Thoracic aorta endothelial cell (primary cell): ENCODE measurements at places on chromosomes 12 and 14. TPM values are rescaled to one million over a fixed set of nuclear protein-coding genes. Genes with fewer than 3 reads are reported as not detected.

Gene SRSF9
- 179 and 196 TPM in 2 replicates for total RNA-seq

Gene FSCB
- total RNA-seq, result not detected in 2 replicates

Gene CLEC4D
- total RNA-seq, result not detected in 2 replicates

Gene DLK1
- not detected in 2 replicates for total RNA-seq

Gene GPRC5D
- total RNA-seq, result not detected in 2 replicates

Gene ERP27
- 0.66 and 0.72 TPM in 2 replicates for total RNA-seq

Gene RASSF3
- 56.8 and 64.5 TPM in 2 replicates for total RNA-seq
